NB4 (cell line): ENCODE measurements at places on chromosomes 7 and 10.

DNA sequence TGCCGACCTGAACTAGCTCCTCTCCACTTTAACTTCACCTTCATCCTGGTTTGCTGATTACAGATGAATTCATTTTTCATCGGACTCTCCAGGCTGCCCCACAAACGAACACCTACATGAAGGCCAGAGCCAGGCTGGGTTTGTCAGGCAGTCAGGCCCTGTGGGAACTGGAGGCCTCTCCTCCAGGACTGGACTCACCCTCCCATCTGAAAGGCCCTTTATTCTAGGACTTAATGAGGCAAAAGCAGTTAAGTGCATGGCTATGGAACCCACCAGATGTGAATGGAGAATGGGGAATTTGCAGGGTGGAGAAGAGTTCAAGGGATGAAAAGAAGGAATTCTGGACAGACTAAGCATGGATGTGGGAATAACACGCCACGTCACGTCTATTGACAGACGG is 170.8 kb downstream of the ARHGAP12 start:
- DNase-seq = no peak

DNA sequence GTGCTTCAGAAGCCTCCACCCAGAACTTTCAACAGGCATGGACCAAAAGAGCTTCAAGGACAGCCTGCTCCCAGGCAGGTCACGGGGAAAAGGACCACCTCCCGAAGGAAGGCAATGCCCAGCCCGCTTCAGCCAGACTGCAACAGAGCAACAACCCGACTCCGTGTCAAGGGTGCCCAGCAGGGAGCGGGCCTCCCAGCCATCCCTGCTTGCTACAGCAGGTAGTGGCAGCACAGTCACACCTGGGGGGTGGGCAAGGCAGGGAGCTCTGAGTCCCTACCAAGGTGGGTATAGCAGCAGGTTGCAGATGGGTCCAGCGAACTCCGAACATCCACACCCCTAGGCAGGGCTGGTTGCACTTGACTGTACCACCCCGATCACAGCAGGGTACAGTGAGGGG is 467.8 kb upstream of the PFKP start:
- DNase-seq = no peak

- DNase-seq = no peak
These were observed 10.8 kb downstream of the GIMAP6 start for GRCh38 chr7:150621376-150621775.

DNA sequence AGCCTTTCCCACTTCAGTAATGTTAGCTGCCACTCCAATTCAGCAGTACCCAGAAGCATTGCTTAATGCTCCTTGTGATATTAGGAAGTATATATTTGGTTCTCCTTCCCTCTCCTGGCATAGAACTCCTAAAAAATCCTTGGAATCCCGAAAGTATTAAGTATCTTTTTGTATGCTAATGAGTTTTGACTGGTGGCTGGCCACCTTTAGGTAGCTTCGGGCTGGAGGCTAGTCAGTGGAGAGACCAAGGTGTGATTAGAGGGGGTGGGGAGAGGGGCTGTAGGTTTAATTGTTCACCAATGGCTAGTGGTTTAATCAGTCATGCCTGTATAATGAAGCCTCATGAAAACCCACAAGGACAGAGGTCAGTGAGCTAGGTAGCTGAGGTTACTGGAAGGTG is 12.2 kb downstream of the COMTD1 start:
- no peak for DNase-seq

GRCh38 chr10:10883737-10884136 is 133.9 kb upstream of the CELF2 start:
- no peak for DNase-seq

GRCh38 chr7:133572087-133572486 is 319.2 kb downstream of the EXOC4 start:
- DNase-seq = no peak

DNA sequence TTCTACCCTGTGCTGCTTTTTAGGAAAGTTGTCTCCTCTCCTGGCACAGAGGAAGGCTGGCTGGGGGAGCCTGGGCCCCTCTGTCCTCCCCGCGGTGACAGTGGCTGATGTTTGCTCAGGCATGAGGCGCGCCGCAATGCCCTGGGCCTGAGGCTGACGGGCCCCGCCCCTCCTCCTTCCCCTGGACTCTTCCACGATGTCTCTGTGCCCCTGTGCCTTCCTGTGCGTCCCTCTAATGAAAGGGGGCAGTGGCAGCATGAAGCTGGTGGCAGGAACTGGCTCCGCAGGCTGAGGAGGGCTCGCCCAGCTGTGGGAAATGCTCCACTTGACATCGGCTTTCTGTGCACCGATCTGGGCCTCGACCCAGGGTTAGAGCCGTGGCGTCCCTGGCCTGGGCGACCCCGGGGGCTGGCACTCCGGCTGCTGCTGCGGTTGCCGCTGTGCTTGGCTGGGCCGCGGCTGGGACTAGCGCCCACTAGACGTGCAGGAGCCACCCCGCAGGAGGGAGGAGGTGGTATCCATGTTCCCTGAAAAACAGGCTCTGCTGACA is 67.9 kb downstream of the ZNF680 start:
- DNase-seq = no peak

- DNase-seq = no peak
These were observed 23.4 kb upstream of the NME8 start for GRCh38 chr7:37825038-37825437.

GRCh38 chr10:44967616-44968015 is 8.0 kb downstream of the RASSF4 start:
- DNase-seq = peak; percentile 79

GRCh38 chr10:122646511-122647382 is 52.9 kb downstream of the C10orf120 start:
- no peak for DNase-seq

DNA sequence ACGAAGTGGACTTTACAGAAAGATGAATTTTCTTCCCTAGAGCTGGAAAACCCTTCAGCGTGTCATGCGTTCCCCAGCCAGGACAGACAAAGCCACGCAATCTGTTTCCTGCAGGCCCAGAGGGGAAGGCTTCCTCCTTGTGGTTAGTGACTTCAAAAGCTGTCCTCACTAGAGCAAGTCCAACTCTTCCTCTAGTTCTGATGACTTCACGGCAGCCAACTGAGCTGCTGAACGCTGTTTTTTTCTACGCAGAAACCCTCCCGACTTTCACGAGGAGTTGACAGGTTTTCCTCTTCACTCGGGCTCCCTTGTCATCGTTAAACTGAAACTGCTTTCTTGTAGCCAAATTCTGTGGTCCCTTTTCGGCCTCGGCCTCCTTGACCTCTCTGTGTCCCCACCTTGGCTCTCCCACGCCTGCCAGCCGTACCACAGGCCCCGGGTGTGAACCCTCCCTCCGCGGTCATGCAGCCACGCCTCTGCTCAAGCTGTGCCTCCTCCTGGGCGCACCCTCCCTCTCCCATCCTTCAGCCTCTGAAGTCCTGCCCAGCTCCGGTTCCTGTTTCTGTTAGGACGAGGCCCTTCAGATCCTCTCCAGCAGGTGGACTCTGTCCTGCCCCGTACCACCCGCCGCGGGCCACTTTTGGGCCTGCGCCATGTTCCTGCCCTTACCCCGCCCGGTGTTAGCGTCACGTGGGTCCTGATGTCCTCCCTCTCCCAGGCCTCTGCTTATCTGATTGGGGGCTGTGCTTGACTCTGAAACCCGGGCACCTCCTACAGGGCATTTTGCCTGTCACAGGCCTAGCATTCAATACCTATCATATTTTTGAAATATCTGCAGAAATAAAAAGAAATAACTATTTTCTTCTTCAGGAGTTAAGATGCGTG is 39.3 kb downstream of the CUX1 start:
- peak; percentile 100 for DNase-seq

DNA sequence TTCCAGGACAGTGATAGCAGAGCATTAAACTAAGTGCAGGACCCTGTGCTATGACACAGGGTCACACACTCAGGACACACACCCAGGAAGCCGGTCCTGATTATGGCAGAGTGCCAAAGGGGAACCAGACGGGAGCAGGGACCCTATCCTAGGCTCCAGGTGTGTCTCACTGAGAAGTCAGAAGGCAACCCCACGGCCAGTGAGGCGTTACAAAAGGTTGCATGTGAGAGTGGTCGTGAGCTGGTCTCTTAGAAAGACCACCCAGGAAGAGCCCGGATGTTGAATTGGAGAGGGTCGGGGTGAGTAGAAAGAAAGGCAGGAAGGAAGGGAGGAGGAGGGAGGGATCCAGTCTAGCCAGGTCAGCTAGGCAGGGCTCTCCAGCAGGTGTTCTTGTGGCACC is 31.0 kb downstream of the FRMPD2 start:
- no peak for DNase-seq

DNA sequence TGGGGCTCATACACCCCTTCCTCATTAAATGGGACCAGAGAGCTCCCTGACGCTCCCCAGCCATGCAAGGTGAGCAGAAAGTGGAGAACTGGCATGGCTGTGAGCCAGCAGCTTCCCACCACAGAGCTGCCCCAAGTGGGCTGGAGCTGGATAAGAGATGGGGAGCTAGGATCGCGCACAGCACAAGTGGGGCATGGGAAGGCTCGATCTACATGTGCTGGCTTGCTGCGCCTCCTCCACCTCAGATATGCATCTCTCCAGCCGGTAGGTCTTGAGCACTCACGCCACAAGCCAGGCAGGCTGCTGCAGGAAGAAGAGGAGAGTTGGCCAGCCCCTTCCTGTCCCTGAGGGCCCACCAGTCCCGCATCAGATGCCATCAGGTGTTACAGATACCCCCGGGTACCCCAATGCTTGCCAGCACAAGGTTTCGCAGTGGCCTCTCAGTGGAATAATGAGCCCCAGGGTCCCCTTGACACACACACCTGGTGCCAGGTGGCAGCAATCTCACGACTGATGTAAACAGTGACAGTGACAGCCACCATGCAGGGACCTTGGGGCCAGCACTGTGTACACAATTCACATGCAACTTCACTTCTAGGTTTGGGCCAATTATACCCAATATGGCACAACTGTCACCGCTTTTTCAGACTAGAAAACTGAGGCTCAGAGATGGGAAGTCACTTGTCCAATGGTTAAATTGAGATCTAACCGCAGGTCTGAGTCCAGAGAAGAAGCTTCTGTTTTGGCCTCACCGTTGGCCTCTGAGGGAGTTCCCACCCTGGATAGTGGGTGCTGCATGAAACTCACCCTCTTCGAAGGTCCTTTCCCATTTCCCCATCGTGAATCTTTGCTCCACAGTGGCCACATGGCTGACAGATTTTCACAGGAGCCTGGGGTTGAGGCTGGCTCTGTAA is 79.3 kb downstream of the OAT start:
- no peak for DNase-seq

GRCh38 chr10:97689559-97690020 is 2.5 kb upstream of the AVPI1 start:
- peak; percentile 58 for DNase-seq

GRCh38 chr7:99551767-99552463 is at the start of gene FAM200A:
TSS of gene FAM200A (minus strand) at chr7:99552114. CDS start at chr7:99548407, 3,707 bp downstream.
- DNase-seq = peak; percentile 96

- DNase-seq = no peak
These were observed 3.0 kb downstream of the ZNF518A start for GRCh38 chr10:96133135-96133534.

GRCh38 chr7:73999664-74000435 is 28.1 kb upstream of the ELN start:
- no peak for DNase-seq

DNA sequence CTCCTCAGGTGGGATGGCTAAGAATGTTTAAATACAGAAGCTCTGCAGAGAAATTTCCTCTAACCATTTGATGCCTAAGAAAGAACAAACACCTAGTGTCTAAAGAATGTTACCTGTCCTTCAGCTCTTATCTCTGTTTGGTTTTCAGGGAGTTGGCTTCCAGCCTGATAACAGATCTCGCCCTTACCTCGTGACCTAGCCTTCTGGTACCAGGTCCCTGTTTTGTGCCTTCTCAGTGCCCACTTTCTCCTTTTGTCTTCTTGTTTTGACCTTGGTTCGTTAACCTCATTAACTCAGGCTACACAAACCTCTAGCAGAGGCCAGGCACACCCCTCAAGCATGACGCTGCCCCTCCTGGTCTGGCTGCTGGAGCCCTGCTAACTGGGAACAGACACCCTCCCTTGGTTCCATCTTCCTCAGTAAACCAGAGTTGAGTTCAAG is 16.1 kb upstream of the RAB11FIP2 start:
- no peak for DNase-seq

- no peak for DNase-seq
These were observed 1187.9 kb downstream of the XPNPEP1 start for GRCh38 chr10:108735380-108735779.

DNA sequence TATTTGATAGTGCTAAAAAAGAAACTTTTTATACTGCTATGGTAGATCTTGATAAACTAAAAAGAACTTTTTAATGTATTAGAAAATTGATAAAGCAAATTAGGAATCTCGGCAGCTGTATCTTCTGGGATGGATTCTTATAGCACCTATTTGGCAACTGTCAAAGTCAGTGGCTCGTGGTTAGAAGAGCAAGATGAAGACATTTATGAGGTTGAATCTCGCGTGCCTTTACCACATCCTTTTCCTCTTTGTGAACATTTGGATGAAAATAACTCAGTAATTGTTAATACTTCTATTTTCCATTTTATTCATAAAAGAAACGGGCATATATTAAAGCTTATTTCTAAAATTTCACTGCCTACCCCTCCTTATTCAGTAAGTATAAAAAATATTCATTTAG is 76.2 kb downstream of the CYP51A1 start:
- peak; percentile 65 for DNase-seq

DNA sequence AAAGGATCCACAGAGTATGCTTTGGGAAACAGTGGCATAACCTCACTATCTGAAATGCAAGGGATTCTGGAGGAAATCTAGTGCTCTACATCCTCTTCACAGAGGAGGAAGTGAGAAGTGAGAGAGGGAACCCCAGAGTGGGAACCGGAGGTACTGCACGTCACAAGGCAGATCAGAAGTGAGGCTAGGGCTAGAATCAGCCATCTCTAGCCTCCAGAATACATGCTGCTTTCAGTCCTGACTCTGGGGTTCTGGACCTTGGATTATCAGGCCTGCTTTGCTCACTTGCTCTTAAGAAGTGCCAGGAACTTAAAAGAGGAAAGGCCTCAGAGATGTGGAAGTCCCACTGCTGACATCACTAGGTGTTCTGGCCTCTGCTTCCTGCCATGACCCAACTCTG is 25.7 kb downstream of the ZNF503 start:
- DNase-seq = peak; percentile 44

DNA sequence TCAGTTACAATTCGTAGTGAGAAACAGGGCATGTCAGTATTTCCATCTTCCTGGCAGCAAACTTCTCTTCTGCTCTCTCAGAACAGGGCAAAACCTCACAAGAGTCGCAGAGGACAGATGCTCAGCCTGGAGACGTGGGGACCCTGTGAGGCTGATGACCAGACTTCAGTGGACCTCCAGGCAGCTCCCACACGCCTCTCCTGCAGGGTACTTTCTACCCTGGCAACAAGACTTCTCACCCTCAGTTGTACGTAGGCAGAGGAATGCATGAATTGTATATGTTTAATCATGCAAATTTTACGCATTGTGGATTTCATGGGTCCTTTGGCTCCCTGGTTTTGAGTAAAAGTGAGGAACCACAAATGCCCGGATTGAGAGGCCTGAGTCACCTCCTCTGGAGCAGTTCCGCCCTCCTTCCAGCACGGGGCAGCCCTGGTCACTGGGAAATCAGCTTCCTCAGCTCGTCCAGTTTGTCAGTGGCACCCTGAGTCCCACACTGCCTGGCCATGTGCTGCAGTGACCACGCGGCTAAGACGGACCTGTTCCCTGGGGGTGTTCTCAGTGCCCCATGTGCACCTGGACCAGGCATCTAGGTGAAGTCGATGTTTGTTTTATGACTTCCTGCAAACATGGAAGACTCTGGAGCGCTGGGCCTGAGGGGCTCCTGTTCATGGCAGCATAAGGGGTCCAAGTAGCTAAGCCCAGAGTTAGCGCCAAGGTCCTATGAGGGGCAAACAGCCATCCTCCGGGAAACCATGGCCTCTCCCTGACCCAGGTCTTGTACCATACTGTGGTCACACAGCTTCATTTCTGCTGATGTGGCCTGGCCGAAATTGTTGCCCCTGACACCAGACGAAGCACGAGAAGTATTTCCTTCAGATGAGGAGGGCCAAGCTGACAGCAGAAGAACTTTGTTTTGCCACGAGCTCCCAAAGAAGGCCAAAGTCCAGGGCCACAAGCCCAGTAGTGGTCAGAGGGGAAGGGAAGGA is 165.1 kb downstream of the TNS3 start:
- no peak for DNase-seq
